Activated naive CD4-positive, alpha-beta T cell treated with anti-CD3 and anti-CD28 coated beads, Interleukin-2, amount 50 U/mL, for 72 hours (primary cell): ENCODE measurements at places on chromosomes 3 and 15. TPM values are rescaled to one million over a fixed set of nuclear protein-coding genes. Genes with fewer than 3 reads are reported as not detected.

The SMCO1 gene
- not detected for total RNA-seq

DNA sequence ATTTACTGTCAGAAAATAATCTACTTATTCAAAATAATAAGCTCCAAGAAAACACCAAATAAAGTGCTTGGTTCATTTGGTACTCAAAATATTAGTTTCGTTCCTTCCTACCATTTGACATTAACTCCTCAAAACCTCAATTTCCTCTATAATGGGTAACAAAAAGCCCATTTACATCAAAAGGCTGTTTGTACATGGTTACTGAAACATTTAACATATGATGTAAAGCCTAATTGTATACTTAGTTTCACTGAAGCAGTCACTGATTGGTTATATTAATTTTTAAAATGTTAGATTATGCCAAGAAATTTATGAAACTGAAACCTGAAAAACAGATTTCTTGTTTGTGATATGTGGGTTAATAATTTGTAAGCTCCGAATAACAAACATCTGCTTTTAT lies 14.7 kb downstream of the XRN1 start:
- no peak for DNase-seq

DNA sequence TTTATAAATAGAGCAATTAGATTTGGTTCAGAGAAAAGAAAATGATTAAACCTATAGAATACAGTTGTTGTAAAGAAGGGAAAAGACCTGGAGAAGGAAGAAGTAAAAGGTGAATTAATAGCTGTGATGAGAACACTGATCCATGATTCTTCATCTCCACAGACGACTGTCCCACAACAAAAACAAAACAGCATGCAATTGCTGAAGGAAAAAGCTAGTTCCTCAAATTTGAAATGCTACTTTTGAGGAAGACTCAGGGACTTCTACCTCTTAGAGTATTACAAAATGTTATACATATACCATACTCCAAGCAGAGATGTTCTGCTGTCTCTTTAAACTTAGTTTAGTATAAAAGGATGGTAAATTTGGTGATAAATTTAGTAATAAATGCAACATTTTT lies 21.5 kb downstream of the ALCAM start:
- no peak for DNase-seq

- no peak for DNase-seq
Measured at GRCh38 chr15:24617646-24618045, 57.9 kb upstream of the NPAP1 start.

DNA sequence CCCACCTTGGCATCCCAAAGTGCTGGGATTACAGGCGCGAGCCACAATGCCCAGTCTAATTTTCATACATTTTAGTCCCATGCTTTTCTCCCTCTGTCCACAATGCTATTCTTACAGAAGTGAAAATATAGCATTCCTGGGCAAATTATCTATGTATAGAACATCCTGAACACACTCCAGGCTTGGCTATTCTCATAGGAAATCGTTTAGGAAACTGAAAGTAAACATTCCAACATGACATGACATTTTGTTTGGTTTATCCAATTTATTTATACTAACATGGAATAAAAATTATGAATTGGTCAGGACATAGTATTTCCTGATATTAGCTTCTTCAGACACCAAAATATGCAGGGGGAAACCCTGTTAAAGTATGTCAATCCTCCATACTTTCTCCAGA lies 52.6 kb downstream of the SYNM start:
- DNase-seq = no peak

The GPR62 gene
- total RNA-seq = not detected

The RTP2 gene
- total RNA-seq = not detected

The HRG gene
- total RNA-seq = not detected

The SLC25A20 gene
- 20.5 TPM for total RNA-seq

- DNase-seq = no peak
Measured at GRCh38 chr3:141476033-141476432, 10.8 kb upstream of the RASA2 start.

The NAALADL2 gene
- total RNA-seq = not detected

- no peak for DNase-seq
Measured at GRCh38 chr15:59364248-59364647, 8.4 kb downstream of the MYO1E start.

GRCh38 chr3:1406250-1406649 lies 313.4 kb downstream of the CNTN6 start:
- DNase-seq = no peak

The C3orf49 gene
- total RNA-seq = not detected

The POLR2M gene
- total RNA-seq = 94.1 TPM

DNA sequence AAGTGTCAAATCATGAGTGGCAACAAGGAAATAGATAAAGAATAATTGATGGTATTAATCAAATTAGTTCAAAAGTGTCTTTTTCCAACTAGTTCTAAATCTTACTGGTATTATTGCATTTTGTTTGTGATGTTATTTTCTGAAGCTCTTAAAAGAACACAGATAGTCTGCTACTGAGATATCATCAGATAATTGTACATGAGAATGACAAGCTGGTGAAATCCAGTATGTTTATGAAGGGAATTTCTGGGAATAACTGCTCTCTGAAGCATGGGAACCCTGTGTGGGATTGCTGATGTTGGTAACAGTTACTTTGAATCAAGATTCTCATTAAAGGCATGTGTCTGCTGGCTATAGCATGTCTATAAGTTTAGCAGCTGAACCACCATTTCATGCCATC lies 190.3 kb upstream of the CDIN1 start:
- no peak for DNase-seq

The SCG5 gene
- total RNA-seq = 3.7 TPM

The IL20RB gene
- total RNA-seq = 1.9 TPM

The WDR93 gene
- not detected for total RNA-seq

DNA sequence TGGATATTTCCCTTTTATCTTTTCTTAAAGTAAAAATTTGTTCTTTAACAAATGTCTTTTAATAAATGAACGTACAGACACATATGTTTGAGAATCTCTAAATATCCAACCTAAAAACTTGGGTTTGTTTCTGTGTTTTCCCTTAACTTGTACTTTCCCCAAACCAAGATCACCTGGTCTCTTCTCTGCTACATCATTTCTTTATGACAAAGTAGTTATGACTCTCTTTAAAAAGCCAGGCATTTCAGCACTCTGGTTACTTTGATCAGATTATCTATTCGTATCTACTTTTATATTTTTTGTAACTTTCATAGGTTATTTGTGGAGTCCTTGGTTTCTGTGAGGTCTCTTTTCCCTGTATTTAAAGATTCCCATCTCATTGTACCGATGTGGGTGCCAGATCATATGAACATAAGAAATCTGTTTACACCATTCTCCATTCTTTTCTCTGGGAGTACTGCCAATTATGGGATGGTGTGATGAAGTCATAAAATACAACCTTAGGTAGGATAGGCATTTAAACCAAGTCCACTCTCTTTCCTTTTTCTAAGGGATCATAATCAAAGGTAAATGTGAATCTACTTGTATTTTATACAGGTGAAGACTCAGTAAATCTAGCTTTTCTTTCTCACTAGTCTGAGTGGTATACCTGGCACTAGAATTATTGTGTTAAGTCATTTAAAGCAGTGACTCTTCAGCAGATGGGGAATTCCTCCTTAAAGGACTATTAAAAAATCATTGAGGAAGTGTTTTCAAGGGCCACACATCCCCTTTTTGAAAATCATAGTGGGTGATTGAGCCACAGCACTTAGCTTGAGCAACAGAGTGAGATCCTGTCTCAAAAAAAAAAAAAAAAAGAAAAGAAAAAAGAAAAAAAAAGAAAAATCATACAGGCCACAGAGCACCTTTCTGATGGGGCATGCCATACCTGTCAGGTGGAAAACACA lies 12.4 kb upstream of the NFKBIZ start:
- DNase-seq = no peak

GRCh38 chr15:36658898-36659639 lies 79.6 kb downstream of the CDIN1 start:
- DNase-seq = no peak

DNA sequence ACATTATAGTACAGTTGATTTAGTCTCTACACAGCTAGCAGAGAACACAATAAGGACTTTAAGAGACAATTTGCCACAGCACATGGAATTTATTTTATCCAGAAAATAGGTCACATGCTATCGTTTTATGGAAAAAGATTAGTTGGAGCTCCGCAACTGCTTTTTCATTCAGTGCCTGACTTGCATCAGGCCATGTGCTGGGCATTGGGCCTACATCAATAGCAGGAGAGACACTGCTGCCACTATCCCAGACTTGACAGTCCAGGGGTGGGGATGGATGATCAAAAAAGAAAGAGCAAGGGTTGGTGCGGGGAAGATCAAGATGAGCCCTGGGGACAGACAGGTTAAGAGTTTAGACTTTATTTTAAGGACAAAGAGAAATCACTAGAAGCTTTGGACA lies 75.2 kb upstream of the C3orf80 start:
- DNase-seq = no peak

GRCh38 chr15:80070840-80071239 lies 11.4 kb downstream of the ZFAND6 start:
- no peak for DNase-seq

The CCR8 gene
- 0.36 TPM for total RNA-seq

GRCh38 chr15:70429056-70429722 lies 331.5 kb upstream of the TLE3 start:
- DNase-seq = no peak

- DNase-seq = no peak
Measured at GRCh38 chr3:149453140-149453805, 21.2 kb upstream of the TM4SF4 start.

The KCNMB2 gene
- total RNA-seq = not detected

- DNase-seq = no peak
Measured at GRCh38 chr3:138078901-138079344, 36.5 kb downstream of the DZIP1L start.

GRCh38 chr3:5929027-5929426 lies 741.5 kb downstream of the EDEM1 start:
- DNase-seq = no peak

DNA sequence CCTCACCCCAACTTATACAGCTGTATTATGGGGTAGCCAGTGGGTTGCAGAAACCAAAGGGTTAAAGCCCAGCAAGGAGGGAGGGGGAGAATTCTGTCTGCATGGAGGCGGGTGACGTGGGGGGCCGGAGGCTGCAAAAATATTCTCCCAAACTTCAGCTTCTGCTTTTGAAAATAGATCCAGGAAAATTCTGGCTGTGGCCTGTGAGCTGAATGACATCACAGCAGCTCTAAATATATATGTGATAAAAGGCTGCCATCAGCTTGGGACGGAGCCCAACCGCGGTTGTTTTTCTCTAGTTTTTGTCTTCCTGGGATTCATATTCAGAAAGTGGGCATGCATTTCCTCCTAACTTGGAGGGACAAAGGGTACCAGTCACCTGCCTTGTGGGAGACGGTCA lies 27.6 kb downstream of the MAPKAPK3 start:
- DNase-seq = no peak

DNA sequence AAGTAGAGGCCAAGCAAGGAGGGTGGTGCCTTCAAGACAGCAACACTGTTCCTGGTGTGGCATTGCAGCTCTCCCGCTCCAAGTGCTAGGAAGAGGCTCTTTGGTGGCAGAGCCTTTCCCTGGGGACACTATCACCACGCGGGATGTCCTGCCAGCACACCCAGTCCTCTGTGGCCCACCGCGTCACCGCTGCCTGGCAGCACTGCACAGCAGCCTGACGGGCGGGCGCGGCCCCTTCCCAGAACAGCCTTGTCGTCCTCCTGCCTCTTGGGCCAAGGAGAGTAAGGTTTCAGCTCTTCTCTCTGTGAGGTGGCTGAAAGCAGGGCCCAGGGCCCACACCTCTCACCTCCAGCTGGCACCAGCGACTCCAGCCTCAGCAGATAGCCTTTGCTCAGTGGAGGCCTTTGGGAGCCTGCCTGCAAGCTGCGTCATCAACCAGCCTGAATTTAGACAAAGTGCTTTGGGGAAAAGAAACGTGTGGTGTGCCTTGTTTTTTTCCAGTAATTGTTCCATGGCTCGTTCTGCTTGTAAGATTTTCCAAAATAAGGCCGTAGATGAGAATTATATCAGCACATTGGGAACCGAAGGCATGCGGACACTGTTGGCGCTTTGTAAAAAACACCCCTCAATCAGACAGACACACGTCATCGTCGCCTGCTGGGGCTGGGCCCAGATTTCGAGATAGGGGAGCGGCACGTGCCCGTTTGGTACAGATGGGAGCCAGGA lies 65.0 kb downstream of the AAGAB start:
- DNase-seq = no peak

The MAP1A gene
- total RNA-seq = 0.84 TPM

The ARRDC4 gene
- 0.60 TPM for total RNA-seq

The VWA5B2 gene
- not detected for total RNA-seq
